ENCODE measurements at places on chromosomes 2 and 18. TPM values are rescaled to one million over a fixed set of nuclear protein-coding genes. Genes with fewer than 3 reads are reported as not detected.

The PRKCE gene
- 4.6 TPM for total RNA-seq

GRCh38 chr2:17306706-17307105, 211.5 kb downstream of the RAD51AP2 start:
- H3K36me3 ChIP-seq, result no peaks in the 10 kb centered on the region
- H3K4me1 ChIP-seq, result no peaks in the 10 kb centered on the region
- no peak for DNase-seq
- no peaks in the 10 kb centered on the region for H3K27me3 ChIP-seq
- no peak overlapping the region for H3K4me3 ChIP-seq

The CNGA3 gene
- not detected for total RNA-seq

The TUBB8B gene
- not detected for total RNA-seq

DNA sequence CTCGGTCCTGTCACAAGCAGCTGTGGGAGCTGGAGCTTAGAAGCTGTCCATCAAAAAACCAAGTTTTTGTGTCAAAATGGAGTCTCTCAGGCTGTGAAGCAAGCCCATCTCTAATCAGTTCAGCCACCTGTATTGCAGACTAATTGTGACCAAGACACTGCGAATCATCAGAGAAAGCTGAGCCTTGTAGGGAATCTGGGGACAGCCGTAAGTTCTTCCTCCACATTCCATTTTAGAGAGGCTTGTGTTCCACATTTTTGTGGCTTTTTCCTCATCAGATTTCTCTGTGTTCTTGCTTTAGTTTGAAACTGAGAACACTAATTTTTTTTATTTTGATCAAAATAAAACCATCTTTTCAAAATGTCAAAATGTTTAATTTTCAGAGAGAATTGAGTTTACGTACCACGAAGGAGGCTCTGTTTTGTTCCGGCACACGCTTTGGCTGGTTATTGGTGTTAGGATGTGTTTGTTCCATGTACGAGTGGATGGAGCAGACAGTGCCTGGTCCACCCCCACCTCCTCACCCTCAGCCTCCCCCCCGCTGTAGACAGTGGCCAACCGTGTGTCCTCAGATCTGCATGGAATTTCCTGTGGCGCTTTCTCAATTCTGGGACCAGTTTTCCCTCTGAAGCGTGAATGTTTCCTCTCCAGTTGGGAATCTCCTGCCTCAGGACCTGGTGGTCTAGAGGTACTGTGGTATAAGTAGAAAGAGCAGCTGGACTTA, 140.8 kb downstream of the AGAP1 start:
- no peak overlapping the region for H3K4me3 ChIP-seq
- H3K27ac ChIP-seq, result no peak overlapping the region
- DNase-seq, result no peak
- H3K36me3 ChIP-seq, result no peaks in the 10 kb centered on the region
- H3K4me1 ChIP-seq, result peaks cover 9% of the 10 kb centered on the region
- no peaks in the 10 kb centered on the region for H3K27me3 ChIP-seq

GRCh38 chr18:57142324-57142723, 4.6 kb upstream of the BOD1L2 start:
- H3K27me3 ChIP-seq, result no peaks in the 10 kb centered on the region
- no peak overlapping the region for H3K4me3 ChIP-seq
- H3K36me3 ChIP-seq, result no peaks in the 10 kb centered on the region
- no peaks in the 10 kb centered on the region for H3K4me1 ChIP-seq
- H3K27ac ChIP-seq, result no peak overlapping the region
- no peak for DNase-seq

DNA sequence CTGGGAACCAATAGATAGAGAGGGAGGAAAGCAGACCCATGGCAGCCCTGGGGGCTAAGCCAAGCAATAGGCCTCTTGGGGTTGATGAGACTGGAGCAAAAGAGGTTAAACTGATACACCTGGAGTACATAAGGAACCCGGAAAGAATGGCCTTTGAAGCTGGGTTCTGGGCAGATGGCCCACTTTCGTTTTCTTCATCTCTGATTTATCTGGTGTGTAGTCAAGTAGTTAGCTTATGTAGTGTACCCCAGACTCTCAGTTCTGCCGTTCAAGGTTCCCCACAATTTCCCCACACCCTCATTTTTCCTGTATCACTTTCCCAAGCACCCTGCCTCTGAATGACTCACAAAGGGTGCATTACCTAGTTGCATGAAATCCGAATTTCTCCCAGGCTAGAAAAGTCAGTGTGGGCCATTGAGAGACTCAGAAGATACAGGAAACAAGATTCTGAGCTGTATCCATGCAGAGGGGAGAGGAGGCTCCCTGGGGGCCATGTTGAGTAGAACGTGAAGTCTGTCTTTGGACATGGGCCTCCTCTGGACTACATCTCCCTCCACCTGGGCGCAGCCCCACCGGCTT, 235.0 kb downstream of the LOXHD1 start:
- H3K27ac ChIP-seq, result no peak overlapping the region
- H3K4me1 ChIP-seq, result no peaks in the 10 kb centered on the region
- H3K4me3 ChIP-seq, result no peak overlapping the region
- H3K36me3 ChIP-seq, result no peaks in the 10 kb centered on the region

The KLHL29 gene
- 16.3 TPM for total RNA-seq

- H3K36me3 ChIP-seq, result peaks cover 6% of the 10 kb centered on the region
- DNase-seq, result no peak
- H3K4me3 ChIP-seq, result no peak overlapping the region
Measured at GRCh38 chr2:73611193-73611592, 31.0 kb downstream of the NAT8 start.

- no peak overlapping the region for H3K27ac ChIP-seq
- no peaks in the 10 kb centered on the region for H3K27me3 ChIP-seq
- no peaks in the 10 kb centered on the region for H3K36me3 ChIP-seq
- no peak for DNase-seq
- no peaks in the 10 kb centered on the region for H3K4me1 ChIP-seq
- H3K4me3 ChIP-seq, result no peak overlapping the region
Measured at GRCh38 chr18:49841236-49842217, 28.2 kb upstream of the ACAA2 start.

- H3K36me3 ChIP-seq, result no peaks in the 10 kb centered on the region
- no peaks in the 10 kb centered on the region for H3K4me1 ChIP-seq
- no peaks in the 10 kb centered on the region for H3K27me3 ChIP-seq
- DNase-seq, result no peak
- no peak overlapping the region for H3K4me3 ChIP-seq
- H3K27ac ChIP-seq, result no peak overlapping the region
Measured at GRCh38 chr2:46519265-46519664, 39.9 kb downstream of the TMEM247 start.

The AQP12B gene
- not detected for total RNA-seq

The COA5 gene
- 86.3 TPM for total RNA-seq

The C2orf66 gene
- not detected for total RNA-seq

DNA sequence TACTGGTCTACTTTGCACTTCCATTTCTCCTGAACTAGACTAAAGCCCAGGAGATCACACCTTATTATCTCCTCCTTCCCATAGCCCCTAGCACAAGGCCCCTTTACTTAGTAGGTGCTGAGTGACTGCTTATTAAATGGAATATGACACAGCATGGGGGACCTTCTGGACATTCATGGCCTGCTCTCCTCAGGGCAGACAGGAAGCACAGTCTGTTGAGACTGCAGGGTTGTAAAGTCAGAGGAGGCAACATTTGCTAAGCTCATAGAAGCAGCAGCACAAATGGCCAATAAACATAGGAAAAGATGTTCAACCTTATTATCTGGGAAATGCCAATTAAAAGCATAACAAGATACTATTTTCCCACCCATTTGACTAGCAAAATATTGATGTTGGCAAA, 75.3 kb downstream of the DNMT3A start:
- H3K36me3 ChIP-seq, result peaks cover 29% of the 10 kb centered on the region
- DNase-seq, result no peak
- no peak overlapping the region for H3K27ac ChIP-seq

The C2orf74 gene
- total RNA-seq, result 7.2 TPM

DNA sequence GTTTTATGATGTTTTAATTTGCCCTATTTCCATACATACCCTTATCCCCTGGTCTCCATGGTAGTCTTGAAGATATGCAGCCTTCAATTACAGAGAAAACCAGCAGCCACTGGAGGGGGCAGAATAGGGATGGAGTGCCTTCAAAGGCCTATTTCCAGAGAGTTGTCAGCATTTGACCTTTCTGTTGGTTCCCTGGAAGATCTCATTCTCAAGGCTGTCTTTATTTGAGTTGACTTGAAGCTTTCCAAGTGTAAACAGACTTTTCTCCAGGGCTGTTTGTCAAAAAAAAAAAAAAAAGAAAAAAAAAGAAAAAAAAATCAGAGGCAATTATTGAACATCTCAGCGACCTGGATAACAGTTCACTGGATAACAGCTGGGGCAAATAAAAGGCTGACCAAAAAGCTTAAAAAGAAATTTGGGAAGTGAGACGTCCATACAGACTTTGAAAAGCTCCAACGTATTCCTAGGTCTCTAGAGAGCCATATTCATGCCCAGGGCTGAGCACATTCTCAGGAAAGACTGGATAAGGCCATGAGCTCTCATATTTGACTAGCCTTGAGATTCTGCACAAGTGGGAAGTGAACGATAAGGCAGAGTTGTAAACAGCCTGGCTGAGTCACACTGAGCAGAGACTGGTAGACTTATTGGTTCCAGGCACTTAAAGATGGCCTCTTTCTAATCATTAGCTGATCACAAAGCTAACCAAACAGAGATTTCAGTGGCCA, 126.6 kb downstream of the VAPA start:
- DNase-seq, result peak; percentile 73
- H3K27me3 ChIP-seq, result no peaks in the 10 kb centered on the region
- H3K4me3 ChIP-seq, result no peak overlapping the region

The C2orf15 gene
- 0.32 TPM for total RNA-seq

- H3K27me3 ChIP-seq, result no peaks in the 10 kb centered on the region
- no peaks in the 10 kb centered on the region for H3K4me1 ChIP-seq
- no peaks in the 10 kb centered on the region for H3K36me3 ChIP-seq
- no peak for DNase-seq
- no peak overlapping the region for H3K4me3 ChIP-seq
- H3K27ac ChIP-seq, result no peak overlapping the region
Measured at GRCh38 chr18:4369705-4370104, 85.4 kb downstream of the DLGAP1 start.

DNA sequence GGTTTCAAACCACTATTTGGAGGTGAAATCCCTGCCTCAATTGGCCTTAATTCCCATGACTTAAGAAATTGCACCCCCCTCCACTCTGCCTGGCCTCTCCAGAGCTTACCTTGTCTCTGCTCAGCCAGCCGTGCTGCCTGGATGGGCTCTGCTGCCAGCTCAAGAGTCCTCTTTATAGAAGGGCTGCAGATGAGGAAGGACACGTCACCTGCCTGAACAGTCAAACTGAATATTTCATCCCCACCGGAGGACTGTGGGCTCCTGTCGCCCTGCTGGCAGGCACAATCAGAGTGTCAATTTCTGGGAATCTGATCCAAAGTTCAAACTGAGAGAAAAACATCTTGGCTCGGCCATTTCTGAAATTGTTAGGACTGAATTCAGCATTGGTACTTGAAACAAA, at the start of gene OTOS:
OTOS (minus strand) TSS at position 148 of the 400 bp plus-strand sequence. CDS start 332 bp downstream, outside the sequence.
- H3K27ac ChIP-seq, result no peak within 1 kb of the TSS
- no peak within 1 kb of the TSS for H3K4me3 ChIP-seq
- no peaks in the 10 kb centered on the region for H3K27me3 ChIP-seq
- H3K4me1 ChIP-seq, result no peaks in the 10 kb centered on the region

- peaks cover 3% of the 10 kb centered on the region for H3K36me3 ChIP-seq
- H3K4me3 ChIP-seq, result no peak overlapping the region
- no peak for DNase-seq
- H3K4me1 ChIP-seq, result no peaks in the 10 kb centered on the region
- no peak overlapping the region for H3K27ac ChIP-seq
Measured at GRCh38 chr2:33023728-33024500, 77.2 kb downstream of the LTBP1 start.

The TUBA3E gene
- total RNA-seq, result not detected

DNA sequence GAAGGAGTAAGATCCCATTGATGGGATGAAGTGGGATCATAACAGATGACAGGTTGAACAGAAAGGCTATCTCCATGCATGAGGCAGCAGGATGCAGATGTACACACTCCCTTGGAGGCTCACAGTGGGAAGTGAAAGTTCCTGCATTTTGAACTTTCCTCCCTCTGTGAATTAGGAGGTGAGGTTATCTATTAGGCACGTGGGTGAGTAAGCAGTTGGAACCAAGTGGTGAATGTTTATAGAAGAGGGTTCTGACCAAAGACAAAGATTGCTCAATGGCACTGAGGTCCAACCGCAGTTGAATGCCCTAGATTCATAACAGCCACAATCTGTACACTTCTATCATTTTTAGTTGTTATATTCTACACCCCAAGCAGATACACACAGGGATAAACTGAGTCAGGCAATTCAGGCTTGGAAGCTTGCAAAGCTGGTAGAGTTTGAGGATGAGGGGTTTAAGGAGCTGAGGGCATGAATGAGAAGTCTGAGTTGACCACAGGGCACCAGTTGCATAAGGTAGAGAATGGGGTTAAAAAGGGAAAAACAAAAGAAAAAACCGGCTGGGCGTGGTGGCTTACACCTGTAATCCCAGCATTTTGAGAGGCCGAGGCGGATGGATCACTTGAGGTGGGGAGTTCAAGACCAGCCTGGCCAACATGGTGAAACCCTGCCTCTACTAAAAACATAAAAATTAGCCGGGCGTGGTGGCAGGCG, 7.1 kb upstream of the KCMF1 start:
- no peak overlapping the region for H3K4me3 ChIP-seq
- peaks cover 9% of the 10 kb centered on the region for H3K36me3 ChIP-seq
- H3K27ac ChIP-seq, result no peak overlapping the region
- no peaks in the 10 kb centered on the region for H3K27me3 ChIP-seq
- H3K4me1 ChIP-seq, result peaks cover 7% of the 10 kb centered on the region
- no peak for DNase-seq

GRCh38 chr18:48934415-48934722, 16.4 kb downstream of the SMAD7 start:
- peaks cover 7% of the 10 kb centered on the region for H3K36me3 ChIP-seq
- no peak for DNase-seq
- peak overlapping the region; percentile 99 for H3K27ac ChIP-seq
- peaks cover 94% of the 10 kb centered on the region for H3K4me1 ChIP-seq
- H3K4me3 ChIP-seq, result peak overlapping the region; percentile 47

- no peaks in the 10 kb centered on the region for H3K27me3 ChIP-seq
- no peaks in the 10 kb centered on the region for H3K4me1 ChIP-seq
- no peak overlapping the region for H3K27ac ChIP-seq
- DNase-seq, result no peak
- no peaks in the 10 kb centered on the region for H3K36me3 ChIP-seq
- H3K4me3 ChIP-seq, result no peak overlapping the region
Measured at GRCh38 chr18:67621906-67622305, 105.4 kb upstream of the DSEL start.

GRCh38 chr2:15919716-15920434, 20.5 kb upstream of the MYCN start:
- no peaks in the 10 kb centered on the region for H3K4me1 ChIP-seq
- H3K4me3 ChIP-seq, result no peak overlapping the region
- no peak overlapping the region for H3K27ac ChIP-seq
- H3K36me3 ChIP-seq, result no peaks in the 10 kb centered on the region

GRCh38 chr2:136225950-136226835, 108.2 kb upstream of the CXCR4 start:
- no peaks in the 10 kb centered on the region for H3K27me3 ChIP-seq
- H3K27ac ChIP-seq, result no peak overlapping the region
- H3K4me1 ChIP-seq, result no peaks in the 10 kb centered on the region
- H3K4me3 ChIP-seq, result no peak overlapping the region
- no peaks in the 10 kb centered on the region for H3K36me3 ChIP-seq

GRCh38 chr2:99476629-99477028, 13.2 kb downstream of the REV1 start:
- DNase-seq, result no peak
- no peak overlapping the region for H3K4me3 ChIP-seq
- peaks cover 22% of the 10 kb centered on the region for H3K4me1 ChIP-seq
